Activated CD4-positive, alpha-beta T cell treated with anti-CD3 and anti-CD28 coated beads, Interleukin-2, amount 10 ng/mL, durations not matched to agents 24 days and 14 days (primary cell): ENCODE measurements at places on chromosomes 13 and 19.

GRCh38 chr19:45118106-45118505, 25.1 kb downstream of the PPP1R37 start:
- DNase-seq, result no peak

- no peak for DNase-seq
These were observed 301.3 kb upstream of the DACH1 start for GRCh38 chr13:72168126-72168855.

DNA sequence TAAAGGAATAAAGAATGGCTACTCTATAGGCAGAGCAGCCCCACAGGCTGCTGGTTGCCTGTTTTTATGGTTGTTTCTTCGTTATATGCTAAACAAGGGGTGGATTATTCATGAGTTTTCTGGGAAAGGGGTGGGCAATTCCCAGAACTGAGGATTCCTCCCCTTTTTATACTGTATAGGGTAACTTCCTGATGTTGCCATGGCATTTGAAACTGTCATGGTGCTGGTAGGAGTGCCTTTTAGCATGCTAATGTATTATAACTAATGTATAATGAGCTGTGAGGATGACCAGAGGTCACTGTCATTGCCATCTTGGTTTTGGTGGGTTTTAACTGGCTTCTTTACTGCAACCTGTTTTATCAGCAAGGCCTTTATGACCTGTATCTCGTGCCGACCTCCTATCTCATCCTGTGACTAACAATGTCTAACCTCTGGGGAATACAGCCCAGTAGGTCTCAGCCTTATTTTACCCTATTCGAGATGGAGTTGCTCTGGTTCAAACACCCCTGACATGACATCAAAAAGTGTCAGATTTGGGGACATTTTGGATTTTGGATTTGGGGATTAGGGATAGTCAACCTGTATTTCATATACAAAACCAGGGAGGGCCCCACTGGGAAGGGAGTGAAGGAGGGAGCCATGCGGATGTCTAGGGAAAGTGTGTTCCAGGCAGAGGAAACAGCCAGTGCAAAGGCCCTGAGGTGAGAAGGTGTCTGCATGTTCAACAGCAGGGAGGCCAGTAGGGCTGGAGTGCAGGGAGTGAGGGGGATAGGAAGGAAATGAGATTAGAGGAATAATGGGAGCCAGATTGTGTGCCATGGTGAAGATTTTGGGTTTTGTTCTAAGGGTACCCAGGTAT, 10.9 kb downstream of the FXYD5 start:
- DNase-seq, result no peak

DNA sequence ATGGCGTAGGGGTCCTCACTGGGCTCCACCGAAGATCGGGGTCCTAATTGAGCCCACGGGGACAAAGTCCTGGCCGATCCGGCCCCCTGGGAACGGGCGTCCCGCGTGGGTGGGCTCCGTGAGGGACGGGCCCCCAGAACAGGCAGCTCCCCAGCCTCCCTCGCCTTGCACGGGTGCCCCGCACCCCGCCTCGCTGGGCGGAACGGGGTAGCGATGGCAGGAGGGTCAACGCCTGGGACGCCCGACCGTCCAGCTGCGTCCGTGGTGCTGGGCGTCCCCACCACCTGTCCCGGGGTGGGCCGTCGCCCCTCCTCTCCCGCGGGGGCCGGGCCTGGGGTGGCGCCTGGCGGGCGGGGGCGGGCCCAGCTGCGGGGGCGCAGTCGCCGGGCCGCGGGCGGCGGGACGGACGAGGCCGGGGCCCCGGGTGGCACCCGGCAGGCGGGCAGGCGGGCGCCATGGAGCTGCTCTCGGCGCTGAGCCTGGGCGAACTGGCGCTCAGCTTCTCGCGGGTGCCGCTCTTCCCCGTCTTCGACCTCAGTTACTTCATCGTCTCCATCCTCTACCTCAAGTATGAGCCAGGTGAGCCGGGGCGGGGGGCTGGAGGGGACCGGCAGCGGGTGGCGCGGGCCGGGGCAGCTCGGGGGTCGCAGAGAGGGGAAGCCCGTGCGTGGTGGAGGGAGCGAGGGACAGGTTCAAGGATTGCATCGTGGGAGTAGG, at the start of gene TMEM38A:
Gene TMEM38A, plus strand, starts transcription at position 377 of the 717 bp plus-strand sequence. Its CDS starts 79 bp downstream, at position 456.
- peak; percentile 89 for DNase-seq

DNA sequence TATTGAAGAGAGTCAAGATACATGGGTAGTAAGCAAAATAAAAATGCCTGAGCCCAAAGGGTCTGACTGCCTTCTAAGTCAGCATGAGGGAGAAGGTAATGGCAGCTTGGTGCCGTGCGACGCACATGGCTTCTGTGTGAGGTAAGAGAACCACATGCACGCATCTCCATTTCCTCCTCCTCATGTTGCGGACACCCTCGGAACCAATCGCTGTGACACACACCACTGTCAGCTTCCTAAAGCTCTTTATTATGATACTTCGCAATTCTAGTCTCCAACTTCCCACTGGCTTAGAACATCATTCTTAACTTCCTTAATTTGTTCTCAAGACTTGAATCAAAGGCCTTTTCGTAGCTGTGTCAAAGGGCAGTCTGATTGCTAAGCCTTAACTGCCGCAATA, 170.1 kb downstream of the OXGR1 start:
- no peak for DNase-seq

DNA sequence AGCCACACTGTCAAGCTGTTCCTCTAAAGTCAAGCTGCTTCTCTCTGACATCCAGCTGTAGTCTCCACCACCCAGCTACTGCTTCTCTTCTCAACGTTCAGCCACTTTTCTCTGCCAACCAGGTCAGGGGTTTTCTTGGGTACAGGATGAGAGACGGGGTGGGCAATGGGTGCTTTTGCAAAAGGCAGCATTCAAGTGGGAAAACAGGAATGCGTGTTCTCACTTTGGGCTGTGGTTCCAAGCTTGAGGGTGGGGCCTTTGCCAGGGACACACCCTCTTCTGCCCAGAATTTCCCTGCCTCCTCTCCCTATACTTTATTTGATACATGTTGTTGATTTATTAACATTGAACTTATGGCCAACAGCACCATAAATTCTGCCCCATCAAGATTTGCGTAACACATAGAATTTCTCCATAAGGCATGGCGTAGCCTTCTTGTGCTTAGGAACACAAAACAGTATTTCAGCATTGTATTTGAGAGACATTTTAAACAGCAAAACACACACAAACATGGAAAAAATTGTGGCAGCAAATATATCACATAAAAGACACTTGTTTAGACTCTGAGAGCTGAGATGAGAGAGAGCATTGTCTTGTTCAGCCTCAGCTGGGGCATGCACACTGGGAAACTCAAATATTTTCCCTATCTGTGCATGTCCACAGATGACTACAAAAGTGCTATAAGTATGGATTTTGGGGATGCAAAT, 392.8 kb downstream of the SLITRK6 start:
- no peak for DNase-seq

- no peak for DNase-seq
These were observed 26.5 kb upstream of the OVOL3 start for GRCh38 chr19:36084231-36085009.

DNA sequence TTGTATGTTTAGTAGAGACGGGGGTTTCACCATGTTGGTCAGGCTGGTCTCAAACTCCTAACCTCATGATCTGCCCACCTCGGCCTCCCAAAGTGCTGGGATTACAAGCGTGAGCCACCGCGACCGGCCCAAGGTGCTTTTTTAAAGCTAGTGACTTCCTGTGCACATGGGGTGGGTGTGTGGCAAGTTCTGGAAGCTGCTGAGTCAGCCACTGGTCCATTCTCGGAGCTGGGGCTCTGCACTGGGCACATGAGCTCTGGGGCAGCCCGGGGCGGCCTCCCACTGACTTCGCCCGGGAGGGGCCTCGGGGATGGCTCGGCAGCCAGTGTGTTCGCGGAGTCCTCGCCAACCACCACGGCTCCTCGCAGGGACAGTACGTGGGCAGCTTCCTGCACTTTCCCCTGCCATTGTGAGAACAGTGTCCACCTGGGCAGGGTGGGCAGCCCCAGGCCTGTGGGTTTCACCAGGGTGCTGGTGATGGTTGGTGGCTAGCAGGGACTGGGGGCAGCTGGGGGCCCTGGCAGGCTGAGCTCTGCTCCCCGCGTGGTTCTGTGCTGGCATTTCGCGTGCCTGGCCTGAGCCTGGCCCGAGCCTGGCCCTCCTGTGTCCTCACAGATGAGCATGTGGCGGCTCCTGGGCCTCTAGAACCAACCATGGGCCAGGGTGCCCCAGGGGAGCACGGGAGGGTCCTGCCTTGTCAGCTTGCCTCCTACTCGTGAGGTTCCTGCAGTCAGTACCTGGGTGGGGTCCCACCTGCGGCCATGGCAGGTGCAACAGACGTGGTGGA, 12.2 kb downstream of the CBARP start:
- no peak for DNase-seq

DNA sequence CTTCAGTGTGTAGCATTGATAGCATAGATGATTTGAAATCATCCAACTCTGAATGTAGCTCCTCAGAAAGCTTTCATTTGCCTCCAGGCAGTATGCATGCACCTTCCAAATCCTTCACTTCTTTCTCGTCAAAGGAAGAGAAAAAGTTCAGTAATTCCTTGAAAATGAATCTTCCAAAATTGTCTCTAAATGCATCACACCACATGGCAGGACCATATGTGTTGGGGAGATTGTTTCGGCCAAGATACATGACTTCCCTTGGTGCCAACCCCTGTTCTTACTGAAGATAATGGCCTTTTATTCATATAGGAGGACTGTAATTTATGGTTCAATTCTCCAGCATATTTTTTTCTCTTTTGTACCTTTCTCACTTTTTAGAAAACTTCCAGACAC, 315.6 kb upstream of the SPRY2 start:
- no peak for DNase-seq

GRCh38 chr13:32001154-32001768, 30.3 kb upstream of the FRY start:
- peak; percentile 70 for DNase-seq

DNA sequence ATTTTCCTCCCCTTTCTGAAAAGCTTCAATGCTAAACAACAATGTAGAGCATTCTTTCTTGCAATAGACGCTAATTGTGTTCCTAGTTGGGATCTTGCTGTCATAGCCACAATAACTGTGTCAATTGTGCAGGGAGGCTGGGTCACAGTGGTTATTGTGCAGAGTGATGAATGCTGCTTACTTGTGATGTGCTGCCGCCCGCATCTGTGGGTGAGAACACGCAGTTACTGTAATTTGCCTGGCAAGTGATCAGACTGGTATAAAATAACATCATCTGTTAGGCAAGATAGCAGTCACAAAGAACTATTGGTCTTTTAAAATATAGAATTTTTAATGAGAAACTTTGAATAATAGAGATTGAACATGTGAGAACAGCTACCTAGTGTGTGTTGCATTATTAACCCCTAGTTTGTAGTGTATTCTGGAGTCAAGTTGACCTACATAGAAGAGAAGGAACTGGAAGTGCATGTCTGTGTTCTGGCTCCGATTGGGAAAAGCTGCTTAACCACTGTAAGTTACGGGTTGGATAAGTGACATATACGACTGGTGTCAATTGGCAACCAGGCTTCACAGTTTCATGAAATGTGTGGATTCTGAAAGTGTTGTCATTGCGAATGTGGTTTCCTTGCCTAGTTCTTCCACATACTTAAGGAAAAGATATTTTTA, 43.6 kb downstream of the SLAIN1 start:
- DNase-seq, result no peak

- DNase-seq, result no peak
These were observed 240.3 kb downstream of the SPRY2 start for GRCh38 chr13:80100636-80101035.

- no peak for DNase-seq
These were observed 33.9 kb downstream of the TFDP1 start for GRCh38 chr13:113618455-113618854.

- no peak for DNase-seq
These were observed 43.7 kb downstream of the NUMBL start for GRCh38 chr19:40646743-40647254.

GRCh38 chr19:11881151-11881800, 6.3 kb upstream of the ZNF69 start:
- peak; percentile 88 for DNase-seq
